Naive thymus-derived CD8-positive, alpha-beta T cell (primary cell): ENCODE measurements at places on chromosomes 16 and 17. TPM values are rescaled to one million over a fixed set of nuclear protein-coding genes. Genes with fewer than 3 reads are reported as not detected.

Gene KRTAP2-3
- not detected for total RNA-seq

Gene SYCE1L
- 12.9 TPM for total RNA-seq

Gene RAB37
- 35.9 TPM for total RNA-seq

Gene CAVIN1
- not detected for total RNA-seq

GRCh38 chr17:79361873-79362771 lies 248.7 kb downstream of the RBFOX3 start:
- no peak for DNase-seq

DNA sequence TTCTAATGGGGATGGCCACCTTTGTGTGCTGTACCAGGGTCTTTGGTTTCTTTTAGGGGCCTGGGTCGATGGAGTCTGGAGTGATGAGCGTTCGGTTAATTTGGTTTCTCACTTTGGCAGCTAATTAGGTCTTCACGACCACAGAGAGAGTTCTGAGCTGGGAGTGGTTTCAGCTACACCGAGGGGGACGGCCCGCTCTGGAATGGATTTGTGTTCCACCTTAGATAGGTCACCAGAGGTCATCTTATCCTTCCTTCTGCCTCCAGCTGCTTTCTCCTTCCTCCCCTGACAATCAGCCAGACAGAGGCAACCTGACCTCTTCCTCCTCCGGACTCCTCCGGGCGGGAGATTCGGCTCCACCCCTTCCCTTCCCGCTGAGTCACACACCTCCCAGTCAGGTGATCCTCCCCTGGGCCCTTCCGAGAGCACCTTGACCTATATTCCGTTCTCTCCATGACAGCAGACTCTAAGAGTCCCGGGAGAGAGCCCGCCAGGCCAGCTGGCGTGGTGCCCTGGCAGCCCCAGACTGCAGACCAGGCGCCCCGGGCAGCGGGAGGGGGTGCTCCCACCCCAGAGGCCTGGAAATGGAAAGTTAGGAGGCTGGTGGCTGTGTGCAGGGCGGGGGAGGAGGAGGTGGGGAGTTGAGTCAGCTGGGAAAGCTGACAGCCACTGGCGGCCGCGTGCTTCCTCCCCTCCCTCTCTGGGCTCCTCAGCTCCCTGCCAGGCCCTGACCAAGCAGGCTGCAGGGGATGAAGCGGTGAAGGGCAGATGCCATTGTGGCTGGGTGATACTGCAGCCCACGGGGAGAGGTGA lies 44.7 kb downstream of the CHD9 start:
- DNase-seq = peak; percentile 24

DNA sequence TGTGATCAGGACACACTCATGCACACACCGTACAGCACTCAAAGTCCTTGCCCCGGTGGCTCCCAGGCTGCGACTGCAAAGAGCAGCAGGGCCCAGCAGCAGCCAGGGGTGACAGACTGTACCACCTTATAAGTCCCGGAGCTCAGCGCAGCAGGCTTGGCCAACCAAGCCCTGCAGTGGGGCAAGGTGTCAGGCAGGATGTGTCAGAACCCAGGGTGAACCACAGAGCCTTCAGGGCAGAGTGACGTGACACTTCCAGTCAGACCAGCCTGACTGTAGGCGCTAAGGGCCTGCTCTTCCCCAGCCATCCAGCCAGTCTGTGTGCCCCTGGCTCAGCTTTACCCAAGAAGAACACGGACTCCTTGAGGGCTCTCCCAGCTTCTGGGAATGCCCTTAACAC lies 204.1 kb downstream of the COPRS start:
- peak; percentile 6 for DNase-seq

- no peak for DNase-seq
Measured at GRCh38 chr17:17947309-17947708, 24.9 kb downstream of the TOM1L2 start.

- no peak for DNase-seq
Measured at GRCh38 chr17:81523402-81524038, 4.7 kb upstream of the FSCN2 start.

- no peak for DNase-seq
Measured at GRCh38 chr16:87345726-87346424, 28.7 kb upstream of the C16orf95 start.
